ENCODE measurements at places on chromosomes 13 and 19. TPM values are rescaled to one million over a fixed set of nuclear protein-coding genes. Genes with fewer than 3 reads are reported as not detected.

The ZBTB32 gene
- total RNA-seq: 0.32 TPM

DNA sequence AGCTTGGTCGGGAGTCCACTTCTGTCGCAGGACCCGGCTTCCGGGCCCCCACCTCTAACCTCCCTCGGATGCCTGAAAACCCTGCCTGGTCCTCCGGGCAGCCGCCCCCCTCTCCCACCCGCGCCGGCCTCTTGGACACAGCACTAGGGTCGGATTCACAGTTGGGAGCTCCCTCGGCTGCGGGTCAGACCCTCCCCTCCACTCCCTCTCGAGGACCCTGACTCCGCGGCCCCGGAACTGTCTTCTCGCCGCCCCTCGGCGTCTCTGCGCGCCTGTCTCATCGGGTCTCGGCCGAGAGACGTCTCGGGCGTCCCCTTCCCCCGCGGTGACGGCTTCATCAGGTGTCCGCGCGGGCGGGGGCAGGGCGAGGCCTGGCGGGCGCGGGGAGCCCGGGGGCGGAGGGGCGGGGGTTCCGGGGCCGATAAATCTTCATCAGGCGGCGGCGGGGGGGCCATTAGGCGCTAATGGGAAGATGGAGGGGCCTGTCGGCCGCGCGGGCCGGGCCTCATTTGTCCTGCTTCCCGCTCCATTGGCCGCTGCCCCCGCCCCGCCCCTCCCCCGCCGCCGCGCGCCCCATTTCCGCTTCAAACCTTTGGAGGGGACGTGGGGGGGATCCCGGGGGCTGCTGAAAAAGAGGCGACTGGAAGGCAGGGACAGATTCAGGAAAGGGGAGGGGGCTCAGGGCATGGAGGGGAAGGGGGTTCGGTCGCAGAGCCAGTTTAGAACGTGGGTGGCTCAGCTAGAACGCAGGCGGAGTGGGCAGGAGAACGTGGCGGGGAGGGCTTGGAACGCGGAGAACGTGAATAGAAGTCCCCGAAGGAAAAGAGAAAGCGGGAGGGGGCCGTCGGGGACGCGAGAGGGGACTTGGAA lies 11.8 kb upstream of the ERFL start:
- DNase-seq: no peak
- no peaks in the 10 kb centered on the region for H3K4me1 ChIP-seq
- no peak overlapping the region for H3K27ac ChIP-seq
- H3K27me3 ChIP-seq: peaks cover 12% of the 10 kb centered on the region
- no peaks in the 10 kb centered on the region for H3K36me3 ChIP-seq

GRCh38 chr19:49924004-49924880 lies 4.8 kb upstream of the ATF5 start:
- peaks cover 7% of the 10 kb centered on the region for H3K4me1 ChIP-seq
- peaks cover 8% of the 10 kb centered on the region for H3K36me3 ChIP-seq
- no peaks in the 10 kb centered on the region for H3K27me3 ChIP-seq
- DNase-seq: no peak

GRCh38 chr19:29397748-29398147 lies 128.0 kb upstream of the VSTM2B start:
- no peaks in the 10 kb centered on the region for H3K27me3 ChIP-seq
- no peak for DNase-seq
- H3K4me1 ChIP-seq: no peaks in the 10 kb centered on the region
- H3K27ac ChIP-seq: no peak overlapping the region

GRCh38 chr19:18840288-18841267 lies 8.8 kb downstream of the UPF1 start:
- no peak for DNase-seq
- H3K36me3 ChIP-seq: no peaks in the 10 kb centered on the region
- H3K27me3 ChIP-seq: no peaks in the 10 kb centered on the region
- H3K27ac ChIP-seq: no peak overlapping the region

Measured in colonic mucosa (tissue), 4 donors.